ENCODE measurements at places on chromosomes 1 and 21.

DNA sequence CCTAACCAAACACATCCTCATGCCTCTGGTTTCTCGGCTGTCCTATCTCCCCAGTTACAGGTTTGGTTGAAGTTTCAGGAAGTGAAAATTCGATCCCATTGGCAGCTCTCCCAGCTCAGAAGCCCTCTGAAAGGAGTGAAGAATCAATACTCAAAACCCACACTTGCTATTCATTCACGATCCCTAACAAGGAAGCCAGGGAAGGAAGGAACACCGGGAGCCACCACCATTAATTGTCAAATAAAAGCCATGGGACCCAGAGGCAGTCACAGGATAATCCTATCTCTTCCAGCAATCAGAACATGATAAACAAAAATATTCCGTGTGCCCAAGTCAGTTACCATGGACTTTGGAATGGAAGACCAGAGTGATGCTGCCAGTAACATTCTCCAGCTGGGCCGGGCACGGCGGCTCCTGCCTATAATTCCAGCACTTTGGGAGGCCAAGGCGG lies 7.0 kb downstream of the TMPRSS2 start:
- DNase-seq, result no peak

DNA sequence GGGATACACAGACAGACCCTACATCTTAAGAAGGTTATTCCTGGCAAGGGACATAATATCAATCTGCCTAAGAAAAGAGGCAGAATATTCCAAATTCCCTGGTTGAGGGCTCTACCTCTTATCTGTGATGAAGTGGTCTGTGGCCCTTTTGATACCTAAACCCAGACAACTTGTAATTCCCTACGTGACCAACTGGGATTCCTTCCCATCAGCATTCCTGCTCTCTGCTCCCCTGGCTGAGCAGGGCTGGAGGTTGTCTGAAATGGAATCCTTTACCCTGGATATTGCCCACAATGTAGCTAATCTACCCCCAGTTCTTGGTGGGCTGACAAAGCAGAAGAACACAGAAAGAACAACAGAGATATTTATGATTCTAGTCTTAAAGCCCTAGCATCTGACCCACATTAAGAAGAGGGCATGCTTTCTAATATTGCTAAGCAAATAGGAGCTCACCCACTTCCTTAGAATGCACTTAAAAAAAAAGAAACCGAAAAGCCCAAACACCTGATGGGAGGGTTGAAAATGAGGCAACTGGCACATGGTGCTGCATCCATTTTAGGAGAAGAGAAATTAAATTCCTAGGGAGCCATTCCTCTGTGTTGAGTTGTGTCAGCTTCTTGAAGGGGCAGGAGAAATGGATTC lies 36.8 kb downstream of the GADD45A start:
- no peak for DNase-seq

GRCh38 chr21:23887725-23888306 lies 1719.5 kb downstream of the MRPL39 start:
- DNase-seq, result no peak

- no peak for DNase-seq
Measured at GRCh38 chr21:31553926-31554325, 105.6 kb upstream of the SOD1 start.

- DNase-seq, result no peak
Measured at GRCh38 chr1:65894738-65895605, 102.3 kb downstream of the PDE4B start.

DNA sequence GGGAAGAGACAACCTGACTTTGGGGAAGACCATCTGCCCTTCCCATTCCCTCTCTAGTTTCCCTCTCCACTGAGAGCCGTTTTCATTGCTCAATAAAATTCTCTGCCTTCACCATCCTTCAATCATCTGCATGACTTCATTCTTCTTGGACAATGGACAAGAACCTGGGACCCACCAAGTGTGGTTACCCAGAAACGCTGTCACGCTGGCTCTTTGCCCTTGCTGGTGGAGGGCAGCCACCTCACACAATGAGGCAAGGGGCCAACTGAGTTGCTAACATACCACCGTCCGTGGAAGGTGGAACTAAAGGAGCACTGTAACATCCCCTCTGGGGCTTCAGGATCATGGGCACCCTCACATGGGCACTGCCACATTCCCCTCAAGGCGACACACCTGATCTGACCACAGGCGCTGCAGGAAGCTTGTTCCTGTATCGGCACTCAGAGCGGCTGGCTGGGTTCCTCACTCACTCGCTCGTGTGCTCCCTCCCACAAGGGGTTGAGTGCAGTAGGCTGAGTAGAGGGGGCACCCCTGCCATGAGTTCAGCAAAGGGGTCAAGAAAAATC lies 652.4 kb downstream of the PLPP3 start:
- DNase-seq, result no peak

DNA sequence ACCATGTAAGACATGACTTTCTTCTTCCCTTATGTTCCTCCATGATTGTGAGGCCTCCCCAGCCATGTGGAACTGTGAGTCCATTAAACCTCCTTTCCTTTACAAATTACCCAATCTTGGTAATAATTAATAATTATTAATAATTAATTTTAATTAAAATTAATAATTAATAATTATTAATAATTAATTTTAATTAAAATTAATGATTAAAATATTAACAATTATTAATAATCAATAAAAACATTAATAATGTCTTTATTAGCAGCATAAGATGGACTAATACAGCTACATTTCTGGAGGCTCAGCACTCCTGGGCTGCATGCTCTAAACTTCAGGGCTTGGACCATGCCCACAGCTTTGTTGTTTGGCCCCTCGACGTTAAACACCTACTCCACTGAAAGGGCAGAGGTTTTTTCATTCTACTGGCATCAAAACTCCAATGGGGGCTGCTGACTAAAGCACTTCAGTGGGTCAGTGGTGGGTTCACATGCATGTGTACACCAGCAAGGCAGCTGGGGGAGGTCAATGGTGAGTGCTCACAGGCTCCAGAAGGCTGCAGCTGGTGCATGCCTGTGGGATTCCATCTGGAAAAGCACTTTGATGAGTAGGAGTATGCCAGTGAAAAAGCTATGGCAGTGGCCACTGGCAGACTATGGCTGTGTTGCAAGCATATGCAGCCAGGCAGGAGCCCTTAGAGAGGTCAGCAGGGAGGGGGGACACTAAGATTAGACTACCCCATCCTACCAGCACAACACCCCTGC lies 561.3 kb downstream of the NCAM2 start:
- DNase-seq, result no peak

DNA sequence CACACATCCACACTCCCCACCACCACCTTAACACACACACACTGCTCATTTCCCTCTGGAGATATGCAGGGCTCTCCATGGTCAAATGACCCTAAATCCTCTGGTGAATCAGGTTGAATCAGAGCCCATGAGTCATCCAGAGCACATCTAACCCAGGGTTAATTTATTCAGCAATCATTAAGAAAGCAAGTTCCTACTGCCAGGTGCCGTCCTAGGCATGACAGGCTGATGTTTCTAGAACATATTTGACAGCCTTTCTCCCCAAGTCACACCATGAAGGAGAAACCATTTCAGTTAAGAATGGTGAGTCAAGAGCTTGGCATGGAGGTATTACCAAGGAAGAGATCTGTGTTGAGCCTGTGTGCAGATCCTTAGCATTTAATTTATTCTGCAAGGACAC lies 194.3 kb upstream of the CAMK1G start:
- peak; percentile 82 for DNase-seq

- DNase-seq, result no peak
Measured at GRCh38 chr1:214934045-214934444, 148.5 kb upstream of the KCNK2 start.

DNA sequence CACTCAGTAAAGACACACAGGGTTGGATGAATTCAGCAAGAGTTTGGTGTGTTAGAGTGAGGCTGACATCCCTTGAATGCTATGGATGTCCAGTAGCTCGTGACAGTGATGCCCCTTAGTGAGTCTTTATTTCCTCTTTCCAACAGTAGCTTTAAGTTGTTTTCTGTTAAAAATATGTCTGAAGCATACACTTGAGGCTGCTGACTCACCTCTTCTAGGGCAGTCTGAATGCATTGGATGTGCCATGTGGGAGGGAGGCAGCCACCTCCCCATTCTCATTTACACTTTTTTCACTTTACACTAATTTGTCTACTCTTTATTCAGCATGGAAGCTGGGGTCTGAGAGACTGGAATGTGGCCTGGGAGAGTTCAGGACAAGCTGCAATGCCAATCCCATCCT lies 17.6 kb downstream of the NOS1AP start:
- DNase-seq, result no peak

GRCh38 chr1:80282536-80282935 lies 1276.0 kb upstream of the ADGRL4 start:
- no peak for DNase-seq

DNA sequence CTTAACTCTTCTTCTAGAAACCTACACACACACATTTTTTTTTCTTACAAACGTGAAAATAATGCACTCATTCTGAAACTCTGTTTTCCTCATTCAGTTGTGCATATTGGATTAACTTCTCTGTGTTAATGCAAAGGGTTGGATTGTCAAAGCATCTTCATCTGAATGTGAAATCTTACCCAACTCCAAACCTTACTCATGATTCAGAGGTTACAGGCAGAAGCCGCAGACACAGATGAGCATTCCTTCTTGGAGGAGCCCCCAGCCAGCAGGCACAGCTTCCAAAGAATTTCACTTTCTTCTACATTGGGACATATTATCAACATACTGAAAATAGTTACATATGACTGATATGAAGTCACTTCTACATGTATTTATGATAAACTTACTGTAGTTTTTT lies 15.7 kb downstream of the PATJ start:
- DNase-seq, result peak; percentile 48
